ENCODE measurements at places on chromosomes 12 and 14.

DNA sequence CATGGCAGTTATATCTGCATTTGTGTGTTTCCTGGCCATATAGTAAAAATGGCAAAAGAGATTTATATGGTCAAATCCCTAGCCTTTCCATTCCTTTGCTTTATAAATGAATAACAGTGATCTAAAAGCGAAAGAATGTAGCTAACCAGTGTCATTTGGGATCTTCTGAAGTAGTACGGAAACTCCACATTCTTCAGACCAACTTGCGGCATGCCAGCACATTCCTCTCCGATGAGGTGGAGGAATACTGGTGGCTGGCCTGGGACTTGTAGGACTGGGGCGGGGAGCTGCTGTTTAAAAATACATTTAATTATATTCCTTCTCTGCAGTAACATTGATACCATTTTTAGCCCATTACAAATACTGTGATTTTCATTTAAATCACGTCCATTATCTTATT lies 85.3 kb downstream of the SAMD4A start:
- no peak for DNase-seq

DNA sequence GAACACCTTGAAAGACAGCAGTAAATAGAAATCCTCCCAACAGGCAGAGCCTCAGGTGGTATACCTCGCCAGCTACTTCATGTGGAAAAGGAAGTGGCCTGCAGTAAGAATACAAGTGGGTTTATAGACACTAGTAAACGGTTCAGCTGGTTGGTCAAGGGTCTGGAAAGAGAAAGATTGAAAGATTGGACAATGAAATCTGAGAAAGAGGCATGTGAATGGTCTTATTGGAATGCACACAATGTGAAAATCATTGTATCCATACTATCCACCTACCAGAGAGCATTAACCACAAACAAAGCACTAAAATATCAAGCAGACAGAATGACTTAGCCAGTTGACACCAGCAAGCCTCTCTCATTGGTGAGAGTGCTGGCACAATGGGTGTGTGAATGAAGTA lies 98.2 kb downstream of the SSPN start:
- no peak for DNase-seq

DNA sequence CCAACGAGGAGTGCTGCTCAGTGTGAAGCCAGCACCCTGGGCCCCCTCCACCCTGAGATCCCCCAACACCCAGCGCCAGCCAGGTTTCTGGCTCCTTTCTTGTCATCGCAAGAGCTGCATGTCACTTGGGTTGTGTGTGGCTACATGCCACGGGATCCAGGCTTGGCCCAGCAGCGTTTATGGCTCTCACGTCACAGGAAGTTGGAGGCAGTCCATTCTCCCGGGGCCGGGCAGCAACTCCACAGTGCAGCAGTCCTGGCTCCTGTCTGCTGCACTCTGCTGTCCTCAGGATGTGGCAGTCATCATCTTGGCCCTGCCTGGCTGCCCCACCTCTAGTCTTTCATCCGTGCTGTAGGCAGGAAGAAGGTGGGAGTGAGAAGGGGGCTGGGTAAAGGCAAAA lies 78.3 kb downstream of the AACS start:
- no peak for DNase-seq

DNA sequence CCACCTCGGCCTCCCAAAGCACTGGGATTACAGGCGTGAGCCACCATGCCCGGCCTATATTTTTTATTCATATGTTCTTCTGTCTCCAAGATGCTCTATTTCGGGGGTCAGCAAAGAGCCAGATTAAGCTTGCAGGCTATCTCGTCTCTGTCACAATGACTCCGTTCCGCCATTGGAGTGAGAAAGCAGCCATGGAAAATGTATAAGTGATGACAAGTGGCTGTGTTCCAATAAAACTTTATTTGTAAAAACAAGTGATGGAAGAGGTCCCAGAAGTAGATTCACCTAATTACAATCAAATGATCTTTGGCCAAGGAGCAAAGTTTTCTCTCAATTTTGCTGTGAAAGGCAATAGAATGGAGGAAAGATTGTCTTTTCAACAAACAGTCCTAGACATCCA lies 342.6 kb downstream of the MED13L start:
- no peak for DNase-seq

DNA sequence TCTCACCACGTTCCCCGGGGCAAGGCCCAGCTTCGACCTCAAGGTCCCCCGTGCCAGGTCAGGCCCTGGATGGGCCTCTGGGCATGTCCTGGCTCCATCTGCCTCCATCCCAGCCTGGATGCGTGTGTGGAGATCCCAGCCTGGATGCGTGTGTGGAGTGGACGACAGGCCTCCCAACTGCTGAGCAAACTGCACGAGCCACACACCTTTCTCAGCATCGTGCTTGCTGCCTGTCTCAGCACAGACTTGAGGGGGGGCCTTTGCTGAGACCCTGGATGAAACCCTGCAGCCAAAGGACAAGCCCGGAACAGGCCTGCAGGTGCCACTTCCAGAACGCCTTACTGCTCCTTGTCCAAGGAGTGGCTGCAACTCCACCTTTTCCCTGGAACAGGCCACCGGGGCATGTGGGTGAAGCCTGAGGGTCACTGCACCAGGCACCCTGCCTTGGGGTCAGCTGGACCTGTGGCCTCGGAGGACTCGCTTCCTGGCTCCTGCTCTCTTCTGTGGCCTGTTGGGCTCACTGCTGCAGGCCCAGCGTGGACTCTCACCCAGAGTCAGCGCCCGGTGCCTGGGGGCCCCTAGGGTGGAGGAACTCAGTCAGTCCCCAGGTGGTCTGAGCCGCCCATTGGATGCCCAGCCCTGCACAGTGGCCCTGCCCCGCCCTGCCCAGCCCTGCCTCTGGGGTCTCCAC lies 176.0 kb downstream of the KIF26A start:
- DNase-seq, result peak; percentile 4

DNA sequence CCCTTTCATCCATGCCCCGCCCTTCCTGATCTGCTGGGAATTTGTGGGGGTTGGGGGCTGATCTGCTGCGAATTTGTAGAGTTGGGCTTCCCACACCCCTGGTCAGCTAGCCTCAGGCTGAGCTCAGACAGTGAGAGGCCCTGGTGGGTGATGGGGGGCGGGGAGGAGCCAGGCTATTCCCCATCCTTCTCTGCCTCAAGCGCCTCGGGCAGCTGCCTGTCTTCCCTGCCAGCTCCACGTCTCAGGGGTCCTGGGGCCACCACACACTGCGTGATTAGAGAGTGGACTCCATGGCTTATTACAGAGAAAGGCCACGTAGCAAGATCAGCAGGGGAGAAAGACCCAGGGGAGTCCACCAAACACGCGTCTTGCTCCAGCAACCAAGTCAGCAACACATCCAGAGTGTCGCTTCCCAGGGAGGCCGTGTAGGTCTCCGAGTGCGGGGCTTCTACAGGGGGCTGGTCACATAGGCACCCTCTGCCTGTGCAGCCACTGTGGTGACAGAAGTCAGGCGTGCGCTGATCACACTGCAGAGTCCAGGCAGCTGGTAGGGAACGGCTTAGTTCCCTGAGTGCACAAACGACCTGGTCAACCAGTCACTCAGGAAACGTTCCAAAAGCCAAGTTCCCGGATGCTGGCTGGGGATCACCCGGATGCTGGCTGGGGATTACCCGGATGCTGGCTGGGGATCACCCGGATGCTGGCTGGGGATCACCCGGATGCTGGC lies 254.4 kb upstream of the SFSWAP start:
- DNase-seq, result no peak
